ENCODE measurements at places on chromosomes 6 and 20.

- DNase-seq, result no peak
Observed at GRCh38 chr20:11544029-11544678, 373.5 kb upstream of the BTBD3 start.

- no peak for DNase-seq
Observed at GRCh38 chr20:36116807-36117441, 37.6 kb upstream of the EPB41L1 start.

DNA sequence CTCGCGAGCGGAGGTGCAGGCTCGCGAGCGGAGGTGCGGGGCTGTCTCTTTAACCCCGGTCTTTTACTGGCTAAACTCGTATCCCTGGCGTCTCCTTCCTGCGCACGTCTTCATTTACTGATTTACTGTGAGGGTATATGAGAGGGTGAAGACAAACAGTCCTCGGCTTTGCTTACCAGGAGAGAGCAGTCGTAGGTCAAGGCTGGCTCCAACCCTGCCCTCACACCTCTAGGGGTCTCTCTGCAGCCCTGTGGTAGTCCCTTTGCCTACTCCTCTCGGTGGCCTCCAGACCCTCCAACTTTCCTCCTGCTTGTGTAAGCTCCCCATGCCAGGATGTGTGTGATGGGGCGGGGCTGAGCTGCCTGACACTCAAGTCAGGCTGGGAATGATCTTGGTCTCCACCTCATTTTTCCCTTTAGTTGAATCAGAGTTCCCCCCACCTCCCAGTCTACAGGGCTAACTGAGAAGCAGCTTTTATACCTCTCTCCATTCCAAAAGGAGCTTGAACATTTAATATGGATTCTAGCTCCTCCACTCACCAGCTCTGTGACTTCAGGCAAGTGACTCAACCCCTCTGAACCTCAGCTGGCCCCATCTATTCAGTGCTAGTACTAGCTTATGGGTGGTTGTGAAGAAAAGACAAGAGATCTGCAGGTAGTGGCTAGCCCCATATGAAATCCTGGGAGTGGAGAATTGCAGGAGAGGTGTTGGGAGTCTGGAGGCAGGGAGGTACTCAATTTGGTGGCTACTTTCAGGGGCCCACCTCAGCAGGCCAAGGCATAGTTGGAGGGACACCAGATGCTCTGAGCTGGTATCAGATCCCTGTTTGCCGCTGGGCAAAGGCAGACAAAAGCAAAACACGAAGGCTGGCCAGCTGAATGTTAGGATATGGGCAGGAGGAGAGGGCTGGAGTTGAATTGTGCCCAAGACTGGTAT lies 902 bp downstream of the SLC29A1 start:
- DNase-seq, result no peak

GRCh38 chr20:42192321-42192720 lies 574.1 kb upstream of the CHD6 start:
- no peak for DNase-seq
